ENCODE measurements at places on chromosomes 2 and 18. TPM values are rescaled to one million over a fixed set of nuclear protein-coding genes. Genes with fewer than 3 reads are reported as not detected.

Gene DOK1
- total RNA-seq, result 10.0 TPM

Gene AMER3
- 11.8 TPM for total RNA-seq

Gene REG3G
- total RNA-seq, result not detected

Gene KCNE4
- 17.8 TPM for total RNA-seq

Gene LGALSL
- total RNA-seq, result 42.2 TPM

Gene MAP3K20
- total RNA-seq, result 63.3 TPM

Gene SLC5A7
- 1.1 TPM for total RNA-seq

Gene PRKAG3
- total RNA-seq, result 1.5 TPM

Gene UGP2
- 132 TPM for total RNA-seq

Gene FBXO48
- total RNA-seq, result 1.7 TPM

Gene SCTR
- total RNA-seq, result not detected

Gene SF3B1
- 497 TPM for total RNA-seq

Gene SERPINB5
- 6.3 TPM for total RNA-seq

Gene TUBA4B
- not detected for total RNA-seq

Gene FLACC1
- total RNA-seq, result 2.9 TPM
